Umbilical cord (tissue), 2 donors: ENCODE measurements at places on chromosomes 11 and 22. TPM values are rescaled to one million over a fixed set of nuclear protein-coding genes. Genes with fewer than 3 reads are reported as not detected.

TMPRSS6 gene
- total RNA-seq, result not detected

MS4A7 gene
- total RNA-seq, result 14.9 TPM

CSNK2A3 gene
- 14.4 TPM for total RNA-seq

VPREB1 gene
- total RNA-seq, result 1.9 TPM

SMC1B gene
- total RNA-seq, result 0.72 TPM

INPP5J gene
- total RNA-seq, result 6.3 TPM

TBC1D10A gene
- 40.0 TPM for total RNA-seq

NPAS4 gene
- total RNA-seq, result 2.4 TPM

OVOL1 gene
- 1.4 TPM for total RNA-seq

IFITM10 gene
- not detected for total RNA-seq

RAPSN gene
- total RNA-seq, result 0.96 TPM

TTC36 gene
- 6.3 TPM for total RNA-seq

APOL5 gene
- total RNA-seq, result not detected

JHY gene
- total RNA-seq, result 6.3 TPM

LUZP2 gene
- total RNA-seq, result 30.3 TPM

ACTN3 gene
- not detected for total RNA-seq

RAB39A gene
- total RNA-seq, result 2.2 TPM

NXPE4 gene
- not detected for total RNA-seq

SLC22A25 gene
- total RNA-seq, result not detected

GAB4 gene
- 1.7 TPM for total RNA-seq

ADAMTS8 gene
- total RNA-seq, result 9.9 TPM

MMP11 gene
- total RNA-seq, result 13.7 TPM

C22orf42 gene
- total RNA-seq, result 0.96 TPM

OR4A15 gene
- 5.1 TPM for total RNA-seq

TBX1 gene
- not detected for total RNA-seq

CHEK1 gene
- total RNA-seq, result 80.2 TPM

KRTAP5-10 gene
- total RNA-seq, result not detected

KCNK4 gene
- 3.6 TPM for total RNA-seq

ROM1 gene
- total RNA-seq, result 8.7 TPM

HSPB2 gene
- total RNA-seq, result not detected
